ENCODE measurements at places on chromosomes 1 and 21.

GRCh38 chr1:31327381-31327780 is 30.5 kb downstream of the ZCCHC17 start:
- DNase-seq, result no peak

DNA sequence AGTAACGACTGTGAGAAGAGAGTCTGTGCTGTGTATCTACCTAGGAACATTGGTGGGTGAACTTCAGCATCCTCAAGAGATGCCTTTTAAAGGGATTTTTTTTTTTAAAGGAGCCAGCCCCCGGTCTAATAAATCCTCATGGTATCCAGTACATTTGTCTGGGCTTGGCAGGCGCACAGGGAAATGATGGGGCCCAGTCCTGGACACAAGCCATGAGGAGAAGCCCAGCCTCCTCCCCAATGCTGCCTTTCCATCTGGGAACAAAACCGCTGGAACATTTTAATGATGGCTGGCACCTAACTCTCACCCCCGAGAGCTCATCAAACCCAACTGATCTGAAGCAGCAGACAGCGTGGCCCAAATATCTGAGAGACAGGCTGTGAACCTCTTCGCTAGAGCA is 64.2 kb downstream of the ACOT7 start:
- peak; percentile 82 for DNase-seq

DNA sequence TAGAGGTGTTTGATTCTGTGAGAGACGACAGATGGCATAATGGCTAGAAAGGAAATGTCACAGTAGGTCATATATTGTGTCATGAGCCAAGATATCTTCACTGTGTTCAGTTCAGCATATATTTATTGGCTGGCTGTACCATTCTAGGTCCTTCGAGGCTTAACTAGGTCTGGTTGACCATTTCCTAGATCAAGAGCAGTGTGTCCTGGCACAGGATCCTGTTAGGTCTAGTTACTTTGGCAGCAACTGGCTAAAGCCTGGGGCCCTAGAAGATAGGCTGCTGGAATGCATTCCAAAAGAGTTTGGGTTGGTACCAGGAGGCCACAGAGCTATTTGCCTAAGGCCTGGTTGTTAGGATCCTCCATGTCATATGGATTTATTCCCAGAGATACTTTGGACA is 20.9 kb downstream of the ZBTB40 start:
- no peak for DNase-seq

DNA sequence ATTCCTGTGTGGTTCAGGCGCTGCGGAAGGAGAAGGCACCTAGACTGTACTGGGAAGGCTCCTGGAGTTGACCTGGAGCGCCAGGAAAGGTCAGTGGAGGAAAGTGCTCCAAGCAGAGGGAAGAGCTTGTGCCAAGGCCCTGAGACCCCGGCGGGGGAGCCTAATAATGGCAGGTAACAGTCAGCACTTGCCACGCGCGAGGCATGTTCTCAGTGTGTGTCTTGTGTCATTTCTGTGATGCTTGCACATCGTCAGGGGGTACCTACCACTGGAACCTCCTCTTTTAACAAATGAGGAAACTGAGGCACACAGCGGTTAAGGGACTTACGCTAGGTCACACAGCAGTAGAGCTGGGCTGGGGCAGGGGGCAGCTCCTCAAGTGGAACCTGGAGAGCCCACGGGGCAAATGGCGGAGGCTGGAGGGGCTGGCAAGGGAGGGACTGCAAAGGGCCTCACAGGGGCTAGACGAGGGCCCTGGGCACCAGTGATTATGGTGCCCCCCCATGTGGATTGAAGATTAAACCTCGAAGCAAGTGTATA is 976 bp upstream of the BMP8B start:
- DNase-seq, result no peak

- DNase-seq, result no peak
Measured at GRCh38 chr1:54360165-54361005, 45.8 kb downstream of the SSBP3 start.

DNA sequence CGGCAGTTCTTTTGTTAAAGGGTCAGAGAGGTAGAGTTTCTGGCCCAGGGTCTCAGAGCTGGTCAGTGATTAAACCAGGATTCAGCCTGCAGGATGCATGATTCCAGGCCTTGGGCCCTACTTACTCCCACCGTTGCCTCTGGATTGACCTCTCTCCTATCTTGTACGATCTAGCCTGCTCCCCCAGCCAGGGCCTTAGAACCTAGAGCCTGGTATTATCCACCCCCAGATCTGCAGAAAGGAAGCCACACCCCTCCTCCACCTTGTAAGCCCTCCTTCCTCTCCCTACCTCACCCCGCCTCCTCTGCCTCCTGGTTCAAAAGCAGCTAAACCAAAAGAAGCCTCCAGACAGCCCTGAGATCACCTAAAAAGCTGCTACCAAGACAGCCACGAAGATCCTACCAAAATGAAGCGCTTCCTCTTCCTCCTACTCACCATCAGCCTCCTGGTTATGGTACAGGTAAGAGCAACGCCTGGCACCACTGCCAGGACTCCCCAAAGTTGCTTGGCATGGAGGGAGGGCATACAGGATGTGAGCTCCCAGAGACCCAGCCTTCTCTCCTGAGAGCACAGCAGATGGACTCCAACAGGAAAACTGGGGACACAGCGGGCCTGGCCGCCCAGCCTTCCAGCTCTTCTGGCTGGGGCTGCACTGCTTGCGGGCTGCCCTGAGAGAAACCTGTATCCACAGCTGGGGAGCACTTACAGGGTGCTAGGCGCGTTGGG is at the start of gene CD52:
CD52 (plus strand) TSS at position 347 of the 726 bp plus-strand sequence; CDS start at position 407, 60 bp downstream.
- no peak for DNase-seq

DNA sequence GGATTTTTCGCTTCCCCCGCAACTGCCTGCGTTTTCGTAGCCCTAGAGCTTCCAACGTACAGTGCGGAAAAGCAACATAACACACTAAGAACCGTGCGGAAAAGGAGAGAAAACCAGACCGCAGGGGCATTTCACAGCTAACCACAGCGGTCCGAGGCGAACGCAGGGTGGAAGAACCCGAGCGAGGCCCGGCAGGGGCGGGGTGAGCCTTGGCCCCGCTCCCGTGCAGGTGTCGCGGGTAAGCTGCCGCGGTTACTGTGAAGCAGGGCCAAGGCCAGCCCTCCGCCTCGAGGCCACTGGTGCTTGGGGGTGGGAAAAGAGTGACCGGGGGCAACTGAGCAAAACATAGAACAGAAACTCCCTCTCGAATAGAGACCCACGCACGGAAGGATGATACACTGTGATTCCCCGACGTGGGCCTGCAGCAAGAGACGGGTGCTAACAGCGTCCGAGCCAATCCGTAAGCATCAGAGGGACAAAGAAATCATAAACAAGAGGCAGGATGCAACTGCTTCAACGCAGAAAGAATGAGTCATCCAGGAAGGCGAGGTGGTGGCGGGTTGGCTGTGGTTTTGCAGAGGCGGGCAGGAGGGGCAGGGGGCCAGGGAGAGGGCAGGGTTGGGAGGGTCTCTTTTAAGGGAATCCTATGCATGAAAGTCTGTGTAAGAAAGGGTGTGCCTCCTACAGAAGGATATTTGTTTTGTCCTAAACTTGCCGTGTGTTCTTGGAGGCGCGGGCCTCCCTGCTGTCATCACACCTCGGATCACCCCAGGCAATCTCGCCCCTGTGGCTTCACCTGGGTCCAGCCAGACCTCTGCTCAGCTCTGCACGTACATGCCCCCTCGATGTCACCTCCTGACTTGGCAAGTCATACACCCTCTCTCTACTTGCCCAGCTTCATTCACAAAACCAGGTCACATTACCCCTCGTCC is 7.3 kb downstream of the GNG4 start:
- peak; percentile 70 for DNase-seq

DNA sequence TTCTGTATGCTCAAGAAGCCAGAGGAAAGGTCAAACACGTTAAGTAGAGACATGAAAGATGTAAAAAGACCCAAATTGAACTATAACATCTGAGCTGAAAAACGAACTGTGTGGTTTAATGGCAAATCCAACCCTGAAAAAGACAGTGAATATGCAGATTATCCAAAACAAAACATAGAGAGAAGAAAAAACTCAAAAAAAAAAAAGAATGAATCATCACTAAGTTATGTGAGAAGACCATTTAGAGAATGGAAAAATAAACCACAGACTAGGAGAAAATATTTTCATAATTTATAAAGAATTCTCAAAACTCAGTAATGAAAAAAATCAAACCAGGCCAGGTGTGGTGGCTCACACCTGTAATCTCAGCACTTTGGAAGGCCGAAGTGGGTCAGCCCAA is 253.3 kb downstream of the PLPP3 start:
- no peak for DNase-seq

DNA sequence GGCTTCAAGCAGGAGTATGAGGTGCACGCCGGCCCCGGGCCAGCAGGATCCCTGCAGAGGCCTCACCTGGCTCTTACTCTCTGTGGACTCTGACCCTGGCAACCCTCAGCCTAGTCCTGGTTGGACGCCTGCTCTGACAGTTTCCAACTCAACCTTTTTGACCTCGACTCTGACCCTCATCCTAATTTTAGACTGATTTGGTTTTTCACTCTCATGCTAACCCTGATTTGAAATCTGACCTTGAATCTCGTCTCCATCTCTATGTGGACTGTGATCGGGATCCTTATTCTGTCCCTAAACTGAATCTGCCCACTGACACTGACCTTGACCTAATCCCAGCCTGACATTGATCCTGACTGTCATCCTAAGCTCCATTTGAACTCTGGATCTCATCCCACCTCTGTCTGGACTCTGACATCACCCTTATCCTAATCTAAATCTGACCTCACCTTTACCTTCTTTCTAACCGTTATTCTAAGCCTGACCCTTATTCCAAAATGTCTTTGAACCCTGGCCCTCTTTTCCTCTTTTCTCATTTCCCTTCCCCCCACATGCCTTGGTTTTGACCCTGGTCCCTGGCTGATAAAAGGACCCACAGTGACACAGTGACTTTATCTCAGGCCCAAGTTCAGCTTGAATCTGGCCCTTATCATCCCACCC is 67.8 kb downstream of the PTPRU start:
- no peak for DNase-seq

GRCh38 chr1:30272277-30273020 is 450.9 kb downstream of the MATN1 start:
- DNase-seq, result no peak

GRCh38 chr1:216476341-216476740 is 53.1 kb upstream of the USH2A start:
- DNase-seq, result no peak

- DNase-seq, result no peak
Measured at GRCh38 chr1:230883967-230884366, 15.6 kb upstream of the C1orf198 start.

DNA sequence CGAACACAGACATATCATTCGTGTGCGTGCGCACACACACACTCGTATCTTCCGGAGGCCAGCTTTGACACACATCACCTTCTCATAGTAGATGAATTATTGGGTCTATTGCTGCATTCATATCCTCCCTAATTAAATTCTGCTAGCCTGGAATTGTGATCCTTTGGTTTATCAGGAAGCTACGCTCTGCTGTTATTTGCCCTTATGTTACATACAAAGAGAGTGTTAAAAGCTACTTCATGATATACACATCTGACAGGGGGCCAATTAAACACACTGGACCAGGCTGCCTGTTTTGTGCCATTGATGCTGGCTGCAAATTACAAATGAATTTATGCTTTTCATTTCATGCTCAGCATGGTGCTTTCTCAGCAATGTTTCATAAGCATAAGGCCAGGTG is 252.0 kb downstream of the RHOU start:
- peak; percentile 43 for DNase-seq

DNA sequence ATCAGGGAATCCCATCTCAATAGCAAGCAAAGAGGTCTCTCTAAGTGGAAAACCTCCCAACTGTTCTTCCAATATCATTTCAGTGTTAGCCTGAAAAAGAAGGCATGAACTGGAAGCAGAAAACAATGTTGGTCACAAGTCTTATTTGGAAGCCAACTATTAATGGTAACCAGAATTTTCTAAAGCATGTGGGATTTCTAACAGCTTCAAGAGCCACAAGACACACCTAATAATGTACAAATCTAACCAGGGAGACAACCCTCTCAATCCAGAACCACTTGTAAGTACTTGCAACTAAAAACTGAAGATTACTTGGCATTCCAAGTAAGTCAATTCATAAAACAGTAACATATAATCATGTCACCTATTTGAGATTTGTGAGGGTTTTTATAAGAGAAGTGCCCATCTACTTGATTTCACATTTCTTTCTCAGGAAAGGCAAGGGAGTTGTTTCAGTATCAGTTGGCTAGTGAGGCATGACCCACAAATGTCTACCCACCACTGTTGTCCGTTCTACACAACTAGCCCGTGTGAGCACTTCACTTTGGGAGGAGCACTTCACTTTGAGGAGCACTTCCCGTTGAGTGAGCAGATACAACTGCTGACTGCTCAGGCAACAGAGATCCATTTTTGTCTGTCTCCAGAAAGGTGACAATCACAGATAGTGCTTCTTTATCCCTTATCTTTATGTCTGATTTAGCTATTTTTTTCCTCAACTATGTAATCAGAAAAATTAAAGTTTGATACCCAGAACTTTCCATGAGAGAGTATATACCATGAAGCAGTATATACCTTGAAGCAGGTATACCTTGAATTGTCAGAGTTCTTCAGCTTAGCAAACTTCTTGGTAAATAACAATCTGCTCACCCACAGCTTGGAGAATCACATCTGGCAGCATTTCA is 11.1 kb downstream of the STX6 start:
- DNase-seq, result no peak

DNA sequence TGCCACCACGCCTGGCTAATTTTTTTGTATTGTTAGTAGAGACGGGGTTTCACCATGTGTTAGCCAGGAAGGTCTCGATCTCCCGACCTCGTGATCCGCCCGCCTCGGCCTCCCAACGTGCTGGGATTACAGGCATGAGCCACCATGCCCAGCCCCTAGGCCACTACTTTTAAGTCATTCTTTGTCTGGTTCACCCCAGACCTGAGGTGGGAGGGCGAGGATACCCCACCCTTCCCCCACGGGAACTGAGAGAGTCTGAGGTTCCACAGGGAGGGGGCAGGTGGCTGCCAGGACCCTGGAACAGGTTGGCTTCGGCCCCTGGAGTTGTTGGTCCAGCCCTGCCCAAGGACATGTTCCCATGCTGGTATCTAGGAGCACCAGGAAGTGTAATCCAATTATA is 7.7 kb upstream of the SDC3 start:
- no peak for DNase-seq

- DNase-seq, result no peak
Measured at GRCh38 chr1:42399315-42400100, 18.9 kb downstream of the RIMKLA start.

DNA sequence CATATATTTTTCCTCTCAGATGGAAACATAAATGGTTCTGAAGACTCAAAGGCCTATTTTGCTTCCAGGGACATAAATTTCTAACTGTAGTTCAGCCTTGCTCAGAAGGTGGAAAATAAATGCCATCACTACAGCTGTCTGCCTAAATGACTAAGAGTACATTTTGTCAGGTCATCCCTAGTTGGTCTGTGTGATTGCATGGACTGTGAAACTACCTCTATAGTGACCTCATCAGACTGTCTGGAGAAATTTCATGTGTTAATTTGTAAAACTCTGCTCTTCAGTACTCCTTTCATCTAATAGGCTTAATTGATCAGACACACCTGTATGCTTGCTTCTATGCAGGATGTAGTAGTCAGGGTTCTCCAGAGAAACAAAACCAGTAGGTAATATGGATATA is 886.9 kb downstream of the AMY1C start:
- no peak for DNase-seq

GRCh38 chr1:108075055-108075454 is 110.1 kb upstream of the VAV3 start:
- no peak for DNase-seq

GRCh38 chr1:19240673-19241538 is 10.4 kb downstream of the EMC1 start:
- peak; percentile 20 for DNase-seq
